ENCODE measurements at places on chromosomes 1 and 21.

DNA sequence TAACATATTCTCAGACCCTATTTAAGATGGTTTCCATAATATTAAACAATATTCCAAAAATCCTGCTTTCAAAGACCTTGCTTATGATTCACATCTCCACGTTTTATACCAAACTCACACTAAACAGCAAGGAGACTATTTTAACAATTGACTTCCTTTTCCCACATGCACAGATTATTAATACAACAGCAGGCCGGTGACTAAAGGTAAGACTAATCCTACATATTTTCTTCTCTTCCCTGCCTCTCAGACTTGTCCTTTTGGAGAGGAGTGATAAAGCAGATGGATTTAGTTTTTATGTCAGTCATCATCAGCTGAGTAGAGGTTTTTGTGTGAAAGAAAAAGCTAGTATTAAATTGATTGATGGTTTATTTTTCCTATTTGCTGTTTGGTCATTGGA lies 400.6 kb downstream of the NTNG1 start:
- no peaks in the 10 kb centered on the region for H3K4me1 ChIP-seq
- H3K4me3 ChIP-seq = no peak overlapping the region
- DNase-seq = no peak
- H3K27ac ChIP-seq = no peak overlapping the region

GRCh38 chr21:38386967-38387366 lies 111.3 kb downstream of the ERG start:
- peaks cover 40% of the 10 kb centered on the region for H3K27me3 ChIP-seq
- DNase-seq = no peak
- H3K4me3 ChIP-seq = no peak overlapping the region
- H3K36me3 ChIP-seq = no peaks in the 10 kb centered on the region
- no peak overlapping the region for H3K27ac ChIP-seq

DNA sequence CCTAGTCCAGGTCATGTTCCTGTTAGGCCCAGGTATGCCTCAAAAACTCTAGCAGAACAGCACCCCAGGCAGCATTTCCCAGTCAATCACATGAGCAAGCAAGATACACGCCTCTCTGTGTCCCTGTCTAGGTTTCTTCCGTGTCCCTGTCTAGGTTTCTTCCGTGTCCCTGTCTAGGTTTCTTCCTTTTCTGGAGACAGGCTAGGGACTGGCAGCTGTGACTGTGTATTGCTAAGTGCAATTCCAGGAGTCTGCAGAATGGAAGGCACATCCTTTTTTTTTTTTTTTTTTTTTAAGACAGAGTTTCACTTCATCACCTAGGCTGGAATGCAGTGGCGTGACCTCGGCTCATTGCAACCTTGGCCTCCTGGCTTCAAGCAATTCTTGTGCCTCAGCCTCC lies 77.6 kb downstream of the SETD4 start:
- peaks cover 45% of the 10 kb centered on the region for H3K27me3 ChIP-seq
- H3K4me1 ChIP-seq = no peaks in the 10 kb centered on the region
- no peak overlapping the region for H3K27ac ChIP-seq
- H3K4me3 ChIP-seq = no peak overlapping the region
- DNase-seq = no peak

DNA sequence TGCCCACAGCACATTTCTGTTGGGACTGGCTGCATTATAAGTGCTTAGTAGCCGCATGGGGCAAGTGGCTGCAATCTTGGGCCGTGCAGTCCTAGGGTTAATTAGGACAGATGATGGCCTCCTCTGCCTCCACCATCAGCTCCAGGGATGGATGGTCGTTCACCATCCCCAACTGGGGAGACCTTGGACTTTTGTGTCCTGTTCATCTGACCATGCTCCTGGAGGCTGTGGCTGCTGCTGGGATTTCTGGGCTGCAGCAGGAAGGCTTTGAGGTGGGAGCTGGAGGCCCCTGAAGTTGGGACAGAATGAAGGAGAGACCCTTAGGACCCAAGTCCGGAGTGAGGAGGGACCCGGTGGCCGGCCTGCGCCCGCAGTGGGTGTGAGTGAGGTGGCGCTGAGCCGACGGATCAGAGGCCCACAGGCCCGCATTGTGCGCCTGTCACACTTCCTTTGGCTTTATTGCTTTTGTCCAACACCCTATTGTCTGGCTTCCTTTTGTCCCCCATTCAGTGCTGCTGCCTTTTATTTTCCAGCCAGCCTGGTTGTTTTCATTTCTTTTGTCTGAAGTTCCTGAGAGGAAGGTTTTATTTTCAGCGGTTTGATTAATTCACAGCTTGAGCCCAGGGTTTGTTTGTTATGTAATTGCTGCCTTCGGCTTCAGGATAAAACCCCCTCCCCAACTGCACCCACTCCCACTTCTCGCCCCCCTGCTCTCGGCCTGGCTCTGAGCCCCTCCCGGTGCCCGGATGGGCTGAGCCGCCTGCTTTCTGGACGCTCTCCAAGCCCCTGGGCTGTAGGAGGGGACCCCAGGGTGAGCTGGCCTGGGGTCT lies 35.6 kb downstream of the SOX13 start:
- peaks cover 5% of the 10 kb centered on the region for H3K27me3 ChIP-seq
- H3K27ac ChIP-seq = no peak overlapping the region
- peaks cover 14% of the 10 kb centered on the region for H3K4me1 ChIP-seq
- H3K4me3 ChIP-seq = no peak overlapping the region
- no peak for DNase-seq

- no peaks in the 10 kb centered on the region for H3K27me3 ChIP-seq
- H3K36me3 ChIP-seq = no peaks in the 10 kb centered on the region
- H3K27ac ChIP-seq = no peak overlapping the region
- DNase-seq = no peak
- H3K4me1 ChIP-seq = no peaks in the 10 kb centered on the region
These were observed 125.7 kb downstream of the LYPLAL1 start for GRCh38 chr1:219299420-219299819.

- no peak for DNase-seq
- peaks cover 77% of the 10 kb centered on the region for H3K4me1 ChIP-seq
- peaks cover 4% of the 10 kb centered on the region for H3K36me3 ChIP-seq
These were observed 13.3 kb downstream of the RPS6KA1 start for GRCh38 chr1:26542771-26543451.

- no peak for DNase-seq
- H3K27ac ChIP-seq = no peak overlapping the region
- peaks cover 4% of the 10 kb centered on the region for H3K36me3 ChIP-seq
- peaks cover 22% of the 10 kb centered on the region for H3K4me1 ChIP-seq
These were observed 4.8 kb upstream of the ZNF687 start for GRCh38 chr1:151277249-151277648.

DNA sequence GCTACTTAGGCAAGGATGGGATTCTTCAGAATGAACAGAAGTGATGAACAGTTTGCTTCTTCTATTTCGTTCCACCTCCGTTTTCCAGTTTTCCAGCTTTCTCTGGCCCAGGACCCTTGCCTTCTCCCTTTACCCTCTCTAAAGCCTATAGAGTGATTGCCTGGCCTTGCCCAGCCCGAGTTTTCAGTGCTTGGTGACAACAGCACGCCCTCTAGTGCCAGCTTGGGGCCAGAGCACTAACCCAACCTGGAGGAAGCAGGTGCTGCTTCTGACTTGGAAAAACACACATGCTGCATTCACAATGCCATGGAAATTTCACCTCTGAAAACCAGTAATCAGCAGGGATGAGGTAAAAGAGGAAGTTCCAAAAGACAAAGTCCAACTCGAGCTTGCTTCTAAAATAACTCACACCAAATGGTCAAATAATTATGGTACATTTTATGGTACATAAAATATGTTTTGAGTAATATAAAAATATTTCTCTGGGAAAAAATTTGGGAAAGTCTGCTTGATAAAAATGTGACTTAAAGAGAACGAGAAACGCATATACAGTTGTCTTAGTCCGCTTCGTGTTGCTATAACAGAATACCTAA lies 26.1 kb downstream of the UBE2T start:
- H3K4me1 ChIP-seq = peaks cover 6% of the 10 kb centered on the region
- H3K36me3 ChIP-seq = no peaks in the 10 kb centered on the region
- H3K4me3 ChIP-seq = no peak overlapping the region
- H3K27me3 ChIP-seq = peaks cover 25% of the 10 kb centered on the region

GRCh38 chr1:56450004-56450666 lies 129.2 kb downstream of the PLPP3 start:
- peaks cover 3% of the 10 kb centered on the region for H3K36me3 ChIP-seq
- no peaks in the 10 kb centered on the region for H3K4me1 ChIP-seq
- no peak overlapping the region for H3K4me3 ChIP-seq
- DNase-seq = no peak
- H3K27ac ChIP-seq = no peak overlapping the region
- peaks cover 27% of the 10 kb centered on the region for H3K27me3 ChIP-seq

DNA sequence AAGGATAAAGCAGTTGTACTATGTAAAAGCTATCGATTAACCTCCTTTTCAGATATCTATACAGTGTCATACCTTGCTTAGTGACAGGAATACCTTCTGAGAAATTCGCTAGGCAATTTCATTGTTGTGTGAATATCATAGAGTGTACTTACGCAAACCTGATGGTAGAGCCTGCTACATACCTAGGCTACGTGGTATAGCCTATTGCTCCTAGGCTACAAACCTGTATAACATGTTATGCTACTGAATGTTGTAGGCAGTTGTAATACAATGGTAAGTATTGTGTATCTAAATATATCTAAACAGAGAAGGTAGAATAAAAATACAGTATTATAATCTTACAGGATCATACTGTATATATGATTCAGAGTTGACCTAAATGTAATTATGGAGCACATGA lies 26.5 kb downstream of the FLVCR1 start:
- peaks cover 2% of the 10 kb centered on the region for H3K36me3 ChIP-seq
- no peak for DNase-seq
- peaks cover 4% of the 10 kb centered on the region for H3K4me1 ChIP-seq
- no peak overlapping the region for H3K27ac ChIP-seq
- H3K27me3 ChIP-seq = no peaks in the 10 kb centered on the region

Measured in T-helper 17 cell (primary cell).